ENCODE measurements at places on chromosomes 5 and 9. TPM values are rescaled to one million over a fixed set of nuclear protein-coding genes. Genes with fewer than 3 reads are reported as not detected.

- no peak for DNase-seq
These were observed 115.4 kb downstream of the HSD17B3 start for GRCh38 chr9:96186591-96187011.

PCDHAC1 gene
- 0.16 TPM for total RNA-seq

GRCh38 chr5:91373600-91373999 is 9.5 kb downstream of the ARRDC3 start:
- peak; percentile 13 for DNase-seq

DNA sequence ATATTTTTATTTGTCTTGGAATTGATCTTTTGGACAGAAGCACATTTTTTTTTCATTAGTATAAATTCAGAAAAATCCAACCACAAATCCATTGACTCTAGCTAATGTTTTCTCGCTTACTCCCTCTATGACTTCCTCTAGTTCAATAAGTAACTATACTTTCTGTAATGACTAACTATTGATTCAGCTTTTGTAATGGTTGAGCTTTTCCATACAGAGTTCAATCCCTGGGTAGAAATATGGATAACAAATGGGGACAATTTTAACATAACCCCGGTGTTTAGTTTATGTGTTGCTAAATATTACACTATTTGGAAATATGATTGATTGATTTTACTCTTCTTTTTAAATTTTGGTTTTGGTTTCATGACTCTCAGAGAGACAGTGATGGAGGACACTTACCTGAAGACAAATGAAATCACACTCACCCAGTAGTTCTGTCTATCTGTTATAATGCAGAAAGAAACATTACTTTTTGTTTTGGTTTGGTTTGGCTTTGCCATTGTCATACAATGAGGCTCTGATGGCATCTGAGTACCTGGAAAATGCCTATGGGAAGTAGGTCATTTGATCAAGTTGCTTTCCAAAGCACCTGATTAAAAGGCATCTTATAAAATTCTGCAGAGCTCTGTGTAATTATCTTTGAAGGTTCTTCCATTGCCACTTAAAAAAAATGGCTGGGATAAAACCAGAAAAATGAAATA is 309.7 kb upstream of the MPDZ start:
- no peak for DNase-seq

DNA sequence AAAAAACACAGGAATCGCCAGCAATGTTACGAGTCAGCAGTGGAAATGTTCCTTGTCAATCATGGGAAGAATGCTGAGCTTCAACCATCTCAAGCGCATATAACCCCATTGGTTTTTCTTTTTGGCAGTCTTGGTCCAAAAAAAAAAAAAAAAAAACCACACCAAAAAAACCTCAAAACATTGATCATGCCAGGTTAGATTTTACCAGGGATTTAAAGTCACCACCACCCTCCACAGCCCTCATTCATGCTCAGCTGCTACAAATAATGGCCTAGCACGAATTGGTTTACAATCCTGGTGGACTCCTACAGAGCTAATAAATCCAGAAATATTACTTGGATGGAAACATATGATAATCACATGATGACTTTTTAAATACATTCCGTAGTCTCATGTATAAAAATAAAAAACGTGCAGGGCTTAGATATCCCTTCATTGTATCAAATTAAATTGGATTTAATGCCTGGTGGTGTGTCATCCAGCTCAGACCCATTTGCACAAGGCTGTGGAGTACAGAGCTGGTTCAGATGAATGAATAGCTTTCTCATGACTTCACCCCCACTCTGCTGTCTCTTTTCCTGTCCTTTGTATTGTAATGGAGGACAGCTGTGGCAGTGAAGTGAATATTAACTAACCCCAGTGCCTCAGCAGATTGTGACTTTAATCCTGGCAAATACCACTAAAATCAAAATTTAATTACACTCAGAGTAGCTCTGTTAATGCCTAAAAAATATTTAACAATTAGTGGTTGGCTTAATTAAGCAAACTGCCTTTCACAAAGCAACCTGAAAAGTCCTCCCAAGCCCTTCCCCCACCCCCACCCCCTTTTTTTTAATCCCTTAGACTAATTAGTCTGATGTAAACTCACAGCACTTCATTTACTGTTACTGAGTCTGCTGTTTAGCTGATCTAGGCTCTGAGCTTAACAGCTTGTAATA is 626.5 kb upstream of the ZNF608 start:
- DNase-seq, result peak; percentile 65

DNA sequence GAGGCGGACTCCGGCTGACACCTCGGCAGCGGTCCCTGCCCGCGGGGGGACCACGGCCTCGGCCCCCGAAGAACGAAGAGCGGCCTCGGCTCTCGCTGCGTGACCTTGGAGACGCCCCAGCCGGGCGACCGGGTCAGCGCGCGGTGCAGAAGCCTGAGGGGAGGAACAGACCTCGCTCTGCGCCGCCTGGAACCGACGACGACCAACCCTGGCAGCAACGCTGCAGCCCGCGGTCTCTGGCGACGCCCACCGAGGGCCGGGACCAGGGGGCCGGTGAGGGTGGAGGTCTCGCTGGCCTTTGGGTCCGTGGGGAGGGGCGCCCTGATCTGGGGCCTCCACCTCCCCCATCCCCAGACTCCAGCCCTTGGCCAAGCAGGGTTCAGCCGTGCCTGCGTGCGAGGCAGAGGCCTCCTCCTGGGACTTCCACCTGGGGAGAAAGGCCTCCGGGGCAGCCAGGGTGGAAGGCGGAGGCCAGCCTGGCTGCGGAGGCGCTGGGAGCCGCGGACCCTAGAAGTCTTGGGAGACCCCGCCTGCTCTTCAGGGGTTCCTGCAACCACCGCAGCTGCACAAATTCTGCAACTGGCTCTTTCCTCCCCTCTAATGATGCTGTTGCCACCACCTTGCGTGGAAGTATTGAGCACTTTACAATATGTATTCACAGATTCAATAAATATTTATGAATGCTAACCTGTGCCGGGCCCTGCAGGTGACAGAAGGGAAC is 44.3 kb upstream of the SLC12A7 start:
- no peak for DNase-seq

CD180 gene
- total RNA-seq, result 0.09 TPM

GHR gene
- total RNA-seq, result 4.3 TPM

N4BP3 gene
- total RNA-seq, result 0.18 TPM

DAB2 gene
- total RNA-seq, result 217 TPM

DNA sequence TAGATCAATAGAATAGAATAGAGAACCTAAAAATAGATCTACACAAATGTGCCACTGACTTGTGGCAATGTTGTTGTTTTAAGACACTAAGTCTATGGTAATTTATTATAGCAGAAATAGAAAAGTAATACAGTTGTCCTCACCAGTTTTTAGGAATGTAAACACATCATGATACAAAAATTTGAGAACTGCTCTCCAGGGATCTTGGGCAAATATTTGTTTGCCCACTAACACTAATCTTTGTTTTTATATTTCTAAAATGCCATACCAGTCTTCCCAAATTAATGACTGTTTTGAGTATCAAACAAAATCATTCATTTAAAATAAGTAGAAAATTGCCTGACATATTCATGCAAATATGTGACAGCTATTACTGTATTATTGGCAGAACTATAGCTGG is 297.6 kb downstream of the BRINP1 start:
- DNase-seq, result no peak

DNA sequence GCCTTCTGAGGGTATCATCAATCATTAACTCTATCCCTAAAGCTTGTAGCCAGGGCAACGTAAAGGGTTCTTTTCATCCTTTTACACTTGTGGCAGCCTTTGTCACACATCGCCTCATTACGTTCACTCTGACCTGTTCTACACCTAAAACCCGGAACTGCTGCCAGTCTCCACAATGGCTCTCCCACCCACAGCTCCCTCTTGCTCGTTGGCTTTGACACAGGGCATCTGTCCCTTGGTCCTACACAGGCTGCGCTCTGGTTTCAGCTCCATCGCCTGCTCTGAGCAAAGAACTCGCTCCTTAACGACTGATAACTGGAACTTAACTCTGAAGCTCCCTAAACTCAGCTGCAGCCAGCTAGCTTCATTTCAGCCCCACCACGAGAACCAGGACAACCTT is 112.8 kb upstream of the CTNND2 start:
- no peak for DNase-seq

GRCh38 chr5:120803282-120803681 is 339.2 kb downstream of the PRR16 start:
- peak; percentile 62 for DNase-seq

GRCh38 chr5:112480501-112480900 is 61.4 kb upstream of the EPB41L4A start:
- DNase-seq, result no peak

TMEM215 gene
- total RNA-seq, result not detected

CNTFR gene
- total RNA-seq, result not detected

- no peak for DNase-seq
These were observed 2.8 kb upstream of the ARRDC1 start for GRCh38 chr9:137602661-137603060.

DNA sequence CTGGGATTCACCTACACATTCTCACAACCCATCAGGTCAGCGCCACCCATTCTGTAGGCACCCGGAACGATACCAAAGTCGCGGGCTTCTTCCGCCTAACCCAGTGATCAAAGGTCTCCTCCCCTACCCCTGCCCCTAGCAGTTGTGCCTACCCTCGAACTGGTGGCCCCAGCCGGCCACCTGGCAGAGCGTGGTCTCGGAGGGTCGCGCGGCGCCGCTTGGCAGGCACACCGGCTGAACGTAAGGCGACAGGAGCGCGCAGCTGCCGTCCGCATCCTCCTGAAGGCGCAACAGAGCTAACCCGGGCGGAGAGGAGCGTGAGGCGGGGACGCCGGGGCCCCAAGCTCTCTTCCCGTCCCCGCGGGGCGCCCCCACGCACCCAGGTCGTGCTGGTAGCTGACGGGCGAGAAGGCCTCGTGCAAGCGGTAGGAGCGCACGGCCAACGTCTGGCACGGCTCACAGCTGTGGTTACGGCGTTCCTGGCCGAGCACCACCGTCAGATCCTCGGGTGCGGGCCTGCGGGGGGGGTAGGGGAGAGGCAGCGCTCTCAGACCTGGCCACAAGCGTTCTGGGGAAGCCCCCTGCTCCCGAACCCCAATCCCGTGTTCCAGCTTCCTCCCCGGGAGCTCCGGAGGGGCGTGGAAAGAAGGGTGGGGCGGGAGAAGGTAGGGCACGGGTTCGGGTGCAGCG is 2.8 kb upstream of the PFN3 start:
- DNase-seq, result no peak

FOXD4 gene
- total RNA-seq, result 0.27 TPM

- DNase-seq, result no peak
These were observed 293.2 kb upstream of the CLINT1 start for GRCh38 chr5:158152136-158152535.

ADAMTSL2 gene
- total RNA-seq, result not detected

Measured in fibroblast of the aortic adventitia (primary cell).